ENCODE measurements at places on chromosomes 1 and 21. TPM values are rescaled to one million over a fixed set of nuclear protein-coding genes. Genes with fewer than 3 reads are reported as not detected.

NUCKS1 gene
- total RNA-seq, result 127 TPM

LRRC8C gene
- total RNA-seq, result 20.5 TPM

FCN3 gene
- total RNA-seq, result not detected

NPHS2 gene
- total RNA-seq, result not detected

F5 gene
- 0.20 TPM for total RNA-seq

LINGO4 gene
- not detected for total RNA-seq

LRRC71 gene
- 0.38 TPM for total RNA-seq

FYB2 gene
- total RNA-seq, result not detected

FCGR1A gene
- total RNA-seq, result not detected

AQP10 gene
- not detected for total RNA-seq

SYTL1 gene
- total RNA-seq, result 0.68 TPM

PAQR6 gene
- 3.8 TPM for total RNA-seq

RGS13 gene
- total RNA-seq, result not detected

CD1C gene
- total RNA-seq, result not detected

TNFRSF18 gene
- total RNA-seq, result not detected

CD247 gene
- 0.15 TPM for total RNA-seq

OTUD7B gene
- total RNA-seq, result 11.0 TPM

CIART gene
- total RNA-seq, result 0.55 TPM

TTC3 gene
- total RNA-seq, result 43.2 TPM

OR6K3 gene
- total RNA-seq, result not detected

BMP8A gene
- 0.23 TPM for total RNA-seq

SELENBP1 gene
- 6.2 TPM for total RNA-seq

LCK gene
- total RNA-seq, result 0.07 TPM

RCOR3 gene
- 20.8 TPM for total RNA-seq

KCNH1 gene
- total RNA-seq, result 4.3 TPM

CFAP74 gene
- total RNA-seq, result not detected

CCDC185 gene
- total RNA-seq, result 0.05 TPM

CDK11A gene
- 25.2 TPM for total RNA-seq

INSRR gene
- not detected for total RNA-seq

ANGPTL7 gene
- not detected for total RNA-seq

GFI1 gene
- 0.21 TPM for total RNA-seq

SPRR2B gene
- not detected for total RNA-seq

CD55 gene
- 131 TPM for total RNA-seq

PLEKHA6 gene
- 23.1 TPM for total RNA-seq

KRTAP27-1 gene
- not detected for total RNA-seq

TCHH gene
- total RNA-seq, result 0.26 TPM

DIO1 gene
- total RNA-seq, result not detected

TRAF5 gene
- total RNA-seq, result 7.3 TPM

DOP1B gene
- total RNA-seq, result 3.5 TPM

AIRE gene
- total RNA-seq, result not detected

GIPC2 gene
- total RNA-seq, result not detected

KAZN gene
- 4.1 TPM for total RNA-seq
